ENCODE measurements at places on chromosomes 11 and 22.
A peak's percentile ranks its signal among the peaks of the same experiment; 100 is the strongest.

DNA sequence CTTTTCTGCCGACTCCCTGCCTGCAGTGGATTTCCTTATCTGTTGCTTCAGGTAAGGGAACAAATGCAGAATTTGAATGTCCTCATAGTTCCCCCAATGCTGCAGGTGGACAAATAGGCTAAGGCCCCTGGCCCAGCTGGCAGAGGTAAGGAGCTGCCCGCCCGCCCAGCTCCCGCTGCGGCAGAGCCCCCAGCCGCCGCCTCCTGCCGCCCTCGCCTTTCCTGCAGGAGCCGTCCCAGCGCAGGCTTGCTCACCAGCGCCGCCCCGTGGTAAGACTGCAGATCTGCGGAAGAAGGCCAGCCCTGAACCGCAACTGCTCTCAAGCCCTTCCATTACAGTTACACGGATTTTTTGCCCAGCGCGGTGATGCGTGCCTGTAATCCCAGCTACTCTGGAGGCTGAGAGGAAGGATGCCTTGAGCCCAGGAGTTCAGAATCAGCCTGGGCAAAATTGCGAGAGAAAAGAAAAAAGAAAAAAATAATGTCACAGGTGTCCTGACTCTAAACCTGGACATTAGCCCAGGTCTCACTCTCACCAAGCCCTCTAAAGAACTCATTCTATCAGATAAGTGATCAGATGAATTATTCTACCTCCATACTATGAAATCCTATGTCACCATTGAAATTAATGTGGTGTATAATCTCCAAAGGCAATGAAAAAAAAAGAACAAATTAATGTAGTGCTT, 51.2 kb upstream of the EMID1 start:
- peak; percentile 70 for DNase-seq

DNA sequence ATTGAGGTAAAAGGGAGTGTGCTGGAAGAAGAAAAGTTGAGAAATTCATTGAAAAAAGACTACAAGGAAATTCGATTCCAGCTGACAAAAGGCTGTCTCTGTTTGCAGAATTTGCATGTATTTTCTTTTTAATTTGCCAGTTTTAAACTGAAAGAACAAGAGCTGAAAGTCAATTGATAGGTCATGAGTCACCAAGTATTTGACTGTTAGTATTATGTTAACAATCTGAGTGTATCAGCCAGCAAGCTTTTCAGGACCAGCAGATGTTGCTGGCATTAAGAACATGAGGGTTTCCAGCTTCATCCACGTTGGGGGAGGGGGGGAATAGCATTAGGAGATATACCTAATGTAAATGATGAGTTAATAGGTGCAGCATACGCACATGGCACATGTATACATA, 726.7 kb downstream of the METTL15 start:
- no peak for DNase-seq

DNA sequence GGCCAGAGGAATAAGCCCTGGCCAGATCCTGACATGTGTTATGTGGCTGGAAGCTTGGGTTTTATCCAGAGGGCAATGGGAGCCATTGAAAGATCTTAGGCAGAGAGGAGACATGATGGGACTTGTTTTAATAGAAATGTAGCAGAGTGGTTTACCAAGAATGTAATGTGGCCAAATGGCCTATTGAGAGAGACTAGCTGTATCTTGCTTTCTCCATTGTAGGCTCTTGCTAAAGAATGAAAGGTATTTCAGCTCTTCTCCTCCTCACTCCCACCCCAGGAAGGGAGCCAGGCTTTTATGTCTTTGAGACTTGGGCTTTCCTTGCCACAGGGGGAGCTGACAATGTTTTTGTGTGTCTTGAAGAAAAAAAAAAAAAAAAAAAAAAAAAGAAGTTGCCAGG, 82.3 kb downstream of the TRIM29 start:
- no peak for DNase-seq

DNA sequence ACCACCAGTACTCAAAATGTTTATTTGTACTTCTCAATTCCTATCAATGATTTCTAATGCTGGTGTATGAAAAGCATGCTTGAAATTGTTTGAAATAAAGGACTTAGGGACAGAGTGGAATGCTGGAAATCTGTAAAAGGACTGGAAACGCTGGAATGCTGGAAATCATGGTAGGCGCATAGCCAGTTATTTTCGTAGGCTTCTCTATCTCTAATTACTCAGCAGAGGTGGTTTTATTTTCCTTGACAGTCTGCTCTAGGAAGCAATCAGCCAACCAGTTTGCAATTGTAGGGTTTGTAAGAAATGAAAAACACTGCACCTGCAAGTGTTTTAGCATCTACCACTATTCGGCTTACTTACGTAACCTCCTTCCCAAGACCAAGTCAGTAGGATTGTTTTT, 788 bp downstream of the LIN7C start:
- DNase-seq: no peak

GRCh38 chr22:18034076-18034475, 9.7 kb upstream of the MICAL3 start:
- no peak for DNase-seq

- DNase-seq: no peak
Observed at GRCh38 chr11:12279672-12280108, 97.7 kb upstream of the PARVA start.

GRCh38 chr11:110069158-110069737, 23.9 kb upstream of the ZC3H12C start:
- no peak for DNase-seq

DNA sequence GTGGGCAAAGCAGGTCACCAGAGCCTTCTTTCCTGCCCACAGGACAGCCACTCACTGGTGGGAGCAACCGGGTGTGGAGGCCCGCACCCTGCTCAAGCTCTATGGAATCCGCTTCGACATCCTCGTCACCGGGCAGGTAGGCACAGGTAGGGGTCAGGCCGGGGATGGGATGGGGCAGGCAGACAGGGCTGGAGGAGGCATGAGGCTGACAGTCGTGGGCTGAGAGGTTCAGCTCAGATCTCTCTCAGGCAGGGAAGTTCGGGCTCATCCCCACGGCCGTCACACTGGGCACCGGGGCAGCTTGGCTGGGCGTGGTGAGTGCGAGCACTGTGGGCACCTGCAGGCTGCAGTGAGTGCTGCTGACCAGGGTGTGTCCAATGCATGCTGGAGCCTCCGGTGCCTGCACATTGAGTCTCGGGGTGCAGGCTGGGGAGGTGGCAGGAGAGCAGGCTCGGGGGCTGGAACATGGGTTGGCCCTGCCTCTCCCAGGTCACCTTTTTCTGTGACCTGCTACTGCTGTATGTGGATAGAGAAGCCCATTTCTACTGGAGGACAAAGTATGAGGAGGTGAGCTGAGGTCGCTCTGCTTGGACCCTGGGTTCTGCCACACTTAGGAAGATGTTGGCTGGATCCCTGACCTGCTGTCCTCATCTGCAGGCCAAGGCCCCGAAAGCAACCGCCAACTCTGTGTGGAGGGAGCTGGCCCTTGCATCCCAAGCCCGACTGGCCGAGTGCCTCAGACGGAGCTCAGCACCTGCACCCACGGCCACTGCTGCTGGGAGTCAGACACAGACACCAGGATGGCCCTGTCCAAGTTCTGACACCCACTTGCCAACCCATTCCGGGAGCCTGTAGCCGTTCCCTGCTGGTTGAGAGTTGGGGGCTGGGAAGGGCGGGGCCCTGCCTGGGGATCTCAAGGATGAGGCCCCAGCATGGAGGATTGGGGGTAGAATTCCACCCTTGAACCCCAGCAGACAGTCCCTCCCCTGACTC, 6.3 kb downstream of the SLC7A4 start:
- no peak for DNase-seq

GRCh38 chr22:44546686-44547310, 48.8 kb upstream of the RTL6 start:
- no peak for DNase-seq

GRCh38 chr22:26887456-26887855, 230.1 kb downstream of the MIAT start:
- no peak for DNase-seq

GRCh38 chr11:121358760-121359159, 66.2 kb downstream of the SC5D start:
- no peak for DNase-seq

- DNase-seq: no peak
Observed at GRCh38 chr11:104776501-104777170, 121.6 kb downstream of the CASP12 start.

DNA sequence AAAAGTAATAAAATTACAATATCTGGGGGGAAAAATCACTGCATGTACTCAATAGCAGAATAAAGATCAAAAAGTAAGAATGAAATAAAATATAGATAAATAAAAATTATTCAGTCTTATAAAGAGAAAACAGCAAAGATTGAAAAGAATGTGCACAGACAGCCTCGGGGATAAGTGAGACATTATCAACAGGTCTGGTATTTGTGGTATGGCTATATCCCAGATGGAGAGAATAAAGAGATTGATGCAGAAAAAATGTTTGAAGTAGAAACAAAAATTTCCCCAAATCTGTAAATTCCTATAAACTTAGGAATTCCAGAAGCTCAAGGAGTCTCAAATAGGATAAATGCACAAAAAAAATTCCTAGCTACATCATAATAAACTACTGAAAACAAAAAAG, 74.5 kb upstream of the LUZP2 start:
- DNase-seq: no peak

DNA sequence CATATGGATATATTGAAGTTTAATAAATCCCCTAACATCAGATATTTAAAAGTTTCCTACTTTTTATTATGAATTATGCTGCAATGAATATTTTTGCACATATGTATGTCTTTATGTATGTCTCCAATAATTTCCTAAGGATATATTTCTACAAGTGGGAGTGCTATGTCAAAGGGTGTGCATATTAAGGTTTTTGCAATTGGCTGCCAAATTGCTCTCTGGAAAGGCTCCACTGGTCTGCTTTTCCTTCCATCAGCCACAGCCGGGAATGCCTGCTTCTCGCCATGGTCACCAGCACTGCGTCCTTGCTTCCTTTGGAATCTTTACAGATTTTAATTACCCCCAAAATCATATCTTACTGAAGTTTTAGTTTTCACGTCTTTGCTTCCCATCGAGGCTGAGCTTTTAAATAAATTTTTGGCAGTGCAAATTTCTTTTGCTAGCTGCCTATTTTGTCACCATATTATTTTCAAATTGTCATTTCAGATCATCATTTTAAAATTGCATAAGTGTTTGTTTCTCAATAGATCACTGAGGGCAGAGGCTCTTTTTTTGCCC, 221.7 kb downstream of the SNX19 start:
- no peak for DNase-seq

- DNase-seq: no peak
Observed at GRCh38 chr11:133497477-133498140, 34.7 kb downstream of the OPCML start.

DNA sequence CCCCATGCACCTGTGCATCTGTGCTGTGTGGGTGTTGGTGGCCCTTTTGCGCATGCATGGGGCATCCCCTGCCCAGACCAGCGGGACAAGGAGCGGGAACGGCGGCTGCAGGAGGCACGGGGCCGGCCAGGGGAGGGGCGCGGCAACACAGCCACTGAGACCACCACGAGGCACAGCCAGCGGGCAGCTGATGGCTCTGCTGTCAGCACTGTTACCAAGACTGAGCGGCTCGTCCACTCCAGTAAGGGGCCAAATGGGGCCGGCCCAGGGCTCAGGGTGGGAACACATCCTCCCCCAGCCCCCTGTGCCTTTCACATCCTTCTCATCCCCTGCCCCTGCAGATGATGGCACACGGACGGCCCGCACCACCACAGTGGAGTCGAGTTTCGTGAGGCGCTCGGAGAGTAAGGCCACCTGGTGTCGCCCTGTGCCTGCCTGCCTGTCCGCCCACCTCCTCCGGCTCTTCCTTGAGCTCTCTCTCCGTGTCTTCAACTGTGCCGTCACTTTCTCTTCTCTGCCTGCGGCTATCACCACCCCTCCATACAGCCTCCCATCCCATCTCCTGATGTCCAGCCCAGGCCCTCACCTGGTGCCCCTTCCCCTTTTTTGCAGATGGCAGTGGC, 10.6 kb downstream of the SELENOM start:
- no peak for DNase-seq

- no peak for DNase-seq
Observed at GRCh38 chr11:111598559-111598958, 3.7 kb upstream of the SIK2 start.

GRCh38 chr22:25656724-25657123, 85.3 kb upstream of the MYO18B start:
- no peak for DNase-seq

GRCh38 chr11:69930081-69931059, 111.2 kb upstream of the FGF3 start:
- no peak for DNase-seq

GRCh38 chr11:126841999-126842398, 158.6 kb downstream of the KIRREL3 start:
- peak; percentile 89 for DNase-seq

DNA sequence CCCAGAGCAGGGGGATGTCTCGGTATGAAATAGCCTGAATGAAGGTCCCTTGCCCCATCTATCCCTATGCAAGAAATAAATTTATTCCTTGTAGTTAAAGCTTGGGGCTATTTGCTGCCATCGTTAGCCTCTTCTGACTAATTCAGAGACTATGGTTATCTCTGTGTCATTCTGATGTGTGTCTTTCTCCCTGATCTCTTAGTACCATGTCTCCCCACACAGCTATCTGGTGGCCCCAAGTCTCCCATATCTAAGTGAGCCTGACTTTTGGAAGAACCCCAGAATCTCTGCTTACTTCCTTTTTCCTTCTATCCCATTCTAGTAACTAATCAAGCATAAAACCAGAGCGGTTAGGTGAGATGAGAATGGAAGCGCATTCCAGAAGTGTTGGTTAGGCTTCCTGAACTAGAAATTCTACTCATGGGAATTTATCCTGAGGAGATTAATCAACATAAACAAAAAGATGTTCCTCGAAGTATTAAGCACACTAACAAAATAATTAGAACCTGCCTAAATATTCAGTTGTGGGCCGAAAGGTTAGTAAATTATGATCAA, 71.4 kb upstream of the BMAL1 start:
- no peak for DNase-seq

- no peak for DNase-seq
Observed at GRCh38 chr22:19448739-19449421, 1.4 kb upstream of the C22orf39 start.

DNA sequence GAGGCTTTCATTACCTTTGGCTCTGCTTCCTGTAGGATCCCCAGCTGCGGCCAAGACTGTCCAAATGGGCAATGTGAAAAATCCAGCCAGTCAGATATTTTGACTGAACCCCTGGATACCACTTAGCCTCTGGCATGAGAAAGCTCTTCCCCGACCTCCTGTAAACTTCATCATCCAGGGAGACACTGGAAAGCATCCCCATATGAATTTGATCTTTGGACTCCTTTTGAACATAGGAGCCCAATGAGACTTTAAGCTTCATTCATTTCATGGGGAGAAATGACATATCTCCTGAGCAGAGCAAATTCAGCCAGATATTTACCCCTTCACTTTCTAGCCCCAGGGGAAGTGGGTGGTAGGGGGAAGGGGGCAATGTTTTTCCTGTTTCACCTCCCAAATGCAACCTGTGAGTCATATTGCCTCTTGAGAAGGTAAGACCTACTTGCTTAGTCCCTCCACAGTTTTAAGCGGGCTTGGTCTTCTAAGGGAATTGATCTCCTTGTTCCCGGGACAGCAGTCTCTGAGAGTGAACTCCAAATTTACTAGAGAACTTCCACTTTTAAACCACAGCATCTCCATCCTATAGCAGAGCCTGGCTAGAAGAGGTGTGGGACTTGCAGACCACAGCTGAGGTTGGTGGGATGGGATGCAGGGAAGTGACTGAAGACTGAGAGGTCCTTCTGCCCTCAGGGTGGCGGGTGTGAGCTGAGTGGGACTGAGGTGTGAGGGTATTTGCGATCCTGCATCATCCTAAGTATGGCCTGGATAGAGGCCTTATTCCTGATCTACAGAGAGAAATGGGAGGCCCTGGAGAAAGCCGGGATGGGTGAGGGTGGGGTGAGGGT, 20.3 kb upstream of the POU2AF1 start:
- no peak for DNase-seq
